ENCODE measurements at places on chromosomes 6 and 20.
A peak's percentile ranks its signal among the peaks of the same experiment; 100 is the strongest.

DNA sequence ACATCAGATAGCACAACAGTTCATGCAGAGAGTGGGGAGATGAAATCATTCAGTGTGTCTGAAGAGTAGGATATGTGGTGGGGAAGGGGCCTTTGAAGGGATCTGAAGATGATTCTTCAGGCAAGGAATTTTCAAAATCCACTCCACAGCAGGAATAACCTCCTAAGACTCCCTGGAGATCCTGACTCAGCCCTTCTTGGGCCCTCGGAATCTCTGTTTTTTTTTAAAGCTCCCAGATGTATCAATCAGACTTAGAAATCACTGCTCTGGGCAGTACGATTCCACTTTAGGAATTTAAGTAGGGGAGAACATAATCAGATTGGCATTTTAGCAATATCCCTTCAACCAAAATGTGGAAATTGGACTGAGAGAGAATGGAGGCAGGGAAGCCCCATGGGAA lies 55.5 kb downstream of the RIOK1 start:
- no peak for DNase-seq

GRCh38 chr20:23151885-23152284 lies 65.8 kb upstream of the CD93 start:
- no peak for DNase-seq

GRCh38 chr20:33686100-33686983 lies at the start of gene E2F1:
Gene E2F1, minus strand, starts transcription at chr20:33686385. Its CDS starts 121 bp downstream, at chr20:33686264.
- DNase-seq: peak; percentile 100

DNA sequence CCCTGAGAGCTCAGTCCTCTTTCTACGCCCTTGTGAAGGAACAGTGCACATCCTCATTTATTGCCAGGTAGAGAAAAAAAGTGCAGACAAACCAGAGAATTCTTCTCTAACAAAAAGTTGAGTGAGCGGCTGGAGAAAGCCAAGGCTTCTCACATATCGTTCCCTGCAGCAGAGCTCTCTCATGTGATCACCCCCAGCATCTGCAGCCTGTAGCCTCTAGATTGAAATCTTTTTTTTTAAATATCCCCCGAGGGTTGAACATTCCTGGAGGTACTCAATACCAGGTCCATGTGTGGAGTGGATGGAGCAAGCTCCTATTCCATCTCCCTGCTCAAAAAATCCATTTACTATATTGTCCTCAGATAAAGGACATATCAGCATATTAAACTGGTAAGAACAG lies 22.9 kb upstream of the ZNF133 start:
- DNase-seq: no peak

DNA sequence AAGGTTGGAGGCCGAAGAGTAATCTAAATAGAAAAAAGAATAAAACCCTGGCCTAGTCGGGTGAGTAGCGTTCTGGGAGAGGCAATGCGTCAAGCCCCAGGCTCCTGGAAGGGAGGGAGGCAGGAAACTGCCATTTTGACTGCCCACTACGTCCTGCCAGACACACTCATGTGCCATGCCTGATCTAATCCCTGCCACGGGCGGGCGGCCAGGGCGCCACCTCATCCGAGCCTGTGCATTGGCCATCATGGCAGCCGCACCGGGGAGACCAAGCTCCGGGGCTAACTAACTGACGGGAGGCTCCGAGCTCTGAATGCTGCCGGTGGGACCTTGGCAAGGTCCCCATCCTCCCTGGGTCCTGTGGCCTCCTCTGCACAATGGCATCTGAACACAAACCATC lies 68.8 kb downstream of the INSM1 start:
- no peak for DNase-seq

- no peak for DNase-seq
Measured at GRCh38 chr6:19999319-20000191, 162.4 kb downstream of the ID4 start.

DNA sequence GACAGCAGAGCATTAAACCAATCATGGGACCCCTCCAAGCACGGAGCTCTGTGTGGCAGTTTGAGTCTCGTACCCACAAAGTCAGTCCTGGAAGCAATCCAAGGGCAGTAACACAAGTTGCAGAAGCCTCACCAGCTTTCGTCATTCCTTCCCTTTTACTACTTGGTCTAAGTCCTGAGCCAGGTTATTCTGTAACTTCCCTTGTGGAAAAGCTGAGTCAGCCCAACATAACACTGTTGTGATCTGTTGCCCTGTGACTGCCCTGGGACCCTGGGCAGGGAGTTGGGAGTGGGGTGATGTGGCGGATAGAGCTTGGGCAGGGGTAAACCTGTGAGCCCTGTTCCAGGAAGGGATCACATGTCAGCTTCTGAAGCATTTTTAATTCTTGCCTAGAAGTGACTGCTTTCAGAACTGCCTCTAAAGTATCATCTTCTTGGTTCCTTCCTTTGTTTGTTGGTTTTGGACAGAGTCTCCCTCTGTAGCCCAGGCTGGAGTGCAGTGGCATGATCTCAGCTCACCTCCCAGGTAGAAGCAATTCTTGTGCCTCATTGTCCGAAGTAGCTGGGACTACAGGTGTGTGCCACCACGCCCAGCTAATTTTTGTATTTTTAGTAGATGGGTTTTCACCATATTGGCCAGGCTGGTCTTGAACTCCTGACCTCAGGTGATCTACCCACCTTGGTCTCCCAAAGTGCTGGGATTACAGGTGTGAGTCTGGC lies 183.7 kb upstream of the JAG1 start:
- peak; percentile 2 for DNase-seq

GRCh38 chr6:113833537-113833936 lies 23.6 kb upstream of the MARCKS start:
- no peak for DNase-seq

DNA sequence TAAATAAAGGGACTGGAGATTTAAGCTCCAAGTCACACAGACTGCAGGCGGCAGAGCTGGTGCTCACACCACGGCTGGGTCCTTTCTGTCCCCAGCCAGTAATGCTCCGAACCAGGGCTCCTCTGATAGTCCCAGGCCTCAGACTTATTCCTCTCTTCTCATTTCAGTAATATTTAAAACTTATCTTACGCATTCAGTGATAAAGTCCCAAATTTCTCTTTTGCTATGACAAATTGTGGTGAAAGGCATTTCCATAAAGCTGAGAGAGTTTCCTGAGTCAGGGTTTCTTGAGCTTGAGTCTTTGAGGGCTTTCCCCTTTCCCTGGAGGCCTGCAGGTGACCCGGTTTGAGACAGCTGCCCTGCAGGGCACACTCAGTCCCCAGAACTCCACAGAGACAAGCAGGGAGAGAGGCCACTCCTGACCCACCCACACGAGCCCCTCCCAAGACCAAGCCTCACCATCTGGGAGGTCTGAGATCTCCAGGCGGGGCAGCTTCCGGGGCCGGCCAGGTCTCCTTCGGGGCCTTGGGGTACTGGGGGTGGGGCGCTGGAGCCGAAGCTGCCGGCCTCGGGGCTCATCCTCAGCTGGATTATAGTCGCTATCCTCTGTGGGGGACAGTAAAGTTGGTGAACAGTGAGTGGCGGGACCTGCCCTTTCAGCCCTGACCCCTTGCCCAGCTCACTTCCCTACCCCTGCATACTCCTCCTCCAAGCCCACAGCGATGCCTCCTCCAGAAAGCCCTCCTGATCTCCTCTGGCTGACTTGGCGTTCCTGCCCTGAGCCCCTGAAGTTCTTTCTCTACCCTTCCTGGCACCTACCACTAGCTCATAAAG lies 6.6 kb downstream of the ZNF335 start:
- DNase-seq: no peak

DNA sequence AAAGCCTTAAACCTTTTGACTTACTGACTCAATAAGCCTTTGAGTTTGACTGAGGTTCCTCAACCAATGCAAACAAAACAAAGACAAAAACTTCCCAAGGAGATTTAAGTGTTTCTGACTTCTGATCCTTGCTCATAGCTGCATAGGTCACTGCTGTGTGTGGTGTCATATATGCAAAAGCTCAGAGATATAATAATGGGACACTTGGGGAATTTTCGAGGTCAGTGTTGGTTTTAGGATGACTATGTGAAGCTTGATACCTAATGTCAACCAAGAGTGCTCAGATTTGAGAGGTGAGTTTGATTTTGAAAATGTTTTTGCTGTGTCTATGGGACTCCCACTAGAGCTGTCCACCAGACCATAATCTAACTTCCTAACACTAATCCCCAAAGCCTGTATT lies 26.2 kb downstream of the ZKSCAN8 start:
- no peak for DNase-seq

- DNase-seq: no peak
Measured at GRCh38 chr6:11522812-11523605, 14.5 kb upstream of the TMEM170B start.

DNA sequence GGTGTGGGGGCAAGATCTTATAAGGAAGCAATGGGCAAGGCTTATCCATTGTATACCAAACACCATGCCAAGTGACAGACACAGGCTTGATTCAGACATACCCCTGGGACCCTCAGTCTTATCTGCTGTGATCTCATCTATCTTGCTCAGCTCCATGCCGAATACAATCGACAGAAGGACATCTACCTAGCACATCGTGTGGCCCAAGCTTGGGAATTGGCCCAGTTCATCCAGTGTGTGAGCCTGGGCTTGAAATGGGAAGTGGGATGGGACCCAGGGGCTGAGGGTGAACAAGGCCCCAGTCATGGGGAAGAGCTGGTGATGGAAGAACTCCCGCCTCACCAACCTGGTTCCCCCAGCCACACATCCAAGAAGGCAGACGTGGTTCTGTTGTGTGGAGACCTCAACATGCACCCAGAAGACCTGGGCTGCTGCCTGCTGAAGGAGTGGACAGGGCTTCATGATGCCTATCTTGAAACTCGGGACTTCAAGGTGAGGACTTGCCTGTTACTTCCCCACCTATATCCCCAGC lies 1.9 kb downstream of the SMPD2 start:
- no peak for DNase-seq

GRCh38 chr20:50153153-50153499 lies 397 bp downstream of the PEDS1 start:
- no peak for DNase-seq

DNA sequence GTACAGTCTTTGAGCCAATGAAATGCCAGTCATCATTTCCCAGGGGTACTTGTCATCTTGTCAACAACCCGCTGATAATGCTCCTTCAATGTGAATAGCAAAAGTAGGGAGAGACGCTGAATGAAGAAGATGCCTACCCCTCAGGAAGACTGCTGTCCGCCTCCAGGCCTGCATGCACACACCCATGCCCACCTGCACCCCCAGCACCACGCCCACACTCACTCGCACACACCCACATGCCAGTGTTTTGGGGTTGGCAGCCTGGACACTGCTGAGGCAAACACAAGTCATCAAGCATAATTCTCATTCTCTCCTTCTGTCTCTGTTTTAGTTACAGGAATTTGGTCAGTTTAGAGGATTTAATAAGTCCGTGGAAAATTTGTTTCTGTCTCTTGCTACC lies 63.6 kb downstream of the SYTL3 start:
- DNase-seq: no peak
